Epithelial cell of esophagus (primary cell): ENCODE measurements at places on chromosomes 5 and 9.

DNA sequence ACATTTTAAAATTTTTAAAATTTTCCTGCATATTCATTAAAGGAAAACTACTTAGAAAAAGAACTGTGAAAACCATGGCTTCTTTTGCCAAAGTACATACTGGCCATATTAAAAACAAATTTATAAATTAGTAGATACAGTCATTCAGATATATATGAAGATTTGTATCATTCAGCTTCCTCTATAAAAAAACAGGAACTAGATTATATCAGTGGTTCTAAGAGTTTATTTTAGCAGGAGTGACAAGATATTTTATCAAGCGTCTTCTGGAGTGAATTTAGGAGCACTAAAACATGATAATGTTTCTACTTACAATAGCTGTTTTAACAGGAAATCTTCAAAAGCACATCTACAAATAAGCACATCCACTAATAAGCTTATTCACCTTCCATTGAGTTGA lies 171.4 kb downstream of the RAPGEF6 start:
- no peak for DNase-seq

- DNase-seq, result peak; percentile 84
These were observed 148.1 kb downstream of the MPDZ start for GRCh38 chr9:13131416-13131815.

DNA sequence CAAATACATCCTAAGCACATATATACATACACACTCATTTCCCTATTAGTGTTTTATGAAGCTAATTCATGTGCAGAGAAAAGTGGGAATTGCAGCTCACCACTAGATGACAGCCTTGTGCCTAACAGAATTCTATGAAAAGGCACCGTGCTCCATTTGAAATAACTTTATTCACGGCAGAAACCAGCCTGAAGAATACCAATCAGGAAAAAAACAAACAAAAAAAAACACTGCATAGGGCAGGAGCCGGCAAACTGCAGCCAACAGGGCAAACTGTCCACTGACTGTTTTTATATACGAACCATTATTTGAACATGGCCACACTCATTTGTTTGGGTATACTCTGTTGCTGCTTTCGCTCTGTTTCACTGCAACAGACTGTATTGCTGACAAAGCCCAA lies 33.6 kb downstream of the ERMP1 start:
- DNase-seq, result peak; percentile 57

DNA sequence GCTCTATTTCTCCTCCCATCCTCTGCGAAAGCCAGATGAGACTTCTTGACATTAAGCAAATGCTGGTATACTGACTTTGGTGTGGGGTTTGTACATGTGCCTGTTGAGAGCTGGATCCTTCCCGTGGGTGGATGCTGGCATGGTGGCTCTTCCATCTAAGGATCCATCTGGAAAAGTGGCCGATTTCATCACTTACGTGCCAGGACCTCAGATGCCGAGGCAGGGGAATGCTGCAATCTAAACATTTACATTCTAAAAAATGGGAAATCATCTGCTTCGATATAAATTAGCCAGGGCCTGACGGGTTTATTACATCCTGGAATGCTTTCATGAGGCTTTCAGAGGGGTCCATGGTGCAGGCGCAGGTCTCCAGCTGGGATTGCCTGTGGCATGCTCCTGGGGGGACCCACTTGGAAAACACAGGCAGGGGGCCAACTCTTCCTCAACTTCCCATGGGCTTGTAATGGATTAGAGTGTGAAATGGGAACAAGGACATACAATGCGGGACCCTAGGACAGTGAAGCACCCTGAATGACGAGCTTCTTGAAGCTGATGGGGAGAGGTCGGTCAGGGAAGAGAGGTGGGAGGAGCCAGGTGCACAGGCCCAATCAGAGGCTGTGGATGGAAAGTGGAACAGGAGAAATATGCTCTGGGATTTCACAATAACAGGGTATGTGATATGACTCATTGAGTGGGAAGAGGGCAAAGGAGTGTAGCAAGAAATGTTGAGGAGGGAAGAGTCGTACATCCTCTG lies 105.5 kb upstream of the PITX1 start:
- DNase-seq, result peak; percentile 94

GRCh38 chr5:106135473-106135872 lies 1535.3 kb downstream of the EFNA5 start:
- no peak for DNase-seq

DNA sequence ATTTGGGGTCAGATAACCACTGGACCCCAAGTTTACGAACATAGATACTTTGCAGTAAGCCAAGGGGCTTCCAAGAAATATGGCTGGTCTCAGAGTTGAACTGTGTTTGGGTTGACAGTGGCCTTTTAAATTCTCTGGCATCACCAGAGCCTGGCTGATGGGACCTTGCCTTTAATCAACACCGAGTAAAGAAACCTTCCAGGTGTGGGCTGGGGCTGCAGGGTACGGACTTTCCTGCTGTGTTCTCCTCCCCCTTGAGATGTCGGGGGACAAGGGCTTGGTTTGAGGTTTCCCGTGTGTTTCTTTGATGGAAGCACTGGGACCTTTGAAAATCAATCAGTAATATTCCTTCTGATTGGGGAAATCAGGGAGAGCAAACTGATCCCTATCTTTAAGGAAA lies 140.1 kb downstream of the MTX3 start:
- no peak for DNase-seq

GRCh38 chr5:139904816-139905661 lies 109.4 kb downstream of the PSD2 start:
- no peak for DNase-seq

DNA sequence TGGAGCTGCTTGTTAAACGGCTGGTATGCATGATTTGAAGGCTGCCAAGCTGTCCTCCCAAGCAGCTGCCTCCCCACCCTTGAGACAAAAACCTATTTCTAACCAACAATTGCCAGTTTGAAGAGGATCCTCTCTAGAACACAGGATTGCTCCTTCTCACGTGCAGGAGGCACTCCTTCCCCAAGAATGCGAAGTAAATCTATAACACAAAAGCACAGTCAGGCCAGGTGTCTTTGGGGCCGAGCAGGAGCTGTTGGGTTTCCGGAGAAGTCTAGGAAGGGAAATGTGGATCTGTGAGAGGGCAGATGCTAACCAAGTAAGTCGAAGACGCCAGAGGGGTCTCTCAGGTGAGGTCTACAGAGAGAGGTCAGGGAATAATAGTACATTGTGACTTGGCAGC lies 35.4 kb upstream of the GNPDA1 start:
- no peak for DNase-seq

GRCh38 chr9:86700629-86701028 lies 246.7 kb downstream of the GAS1 start:
- peak; percentile 62 for DNase-seq

- no peak for DNase-seq
These were observed 92.2 kb upstream of the SLC30A5 start for GRCh38 chr5:69001627-69002026.
